CD4-positive, alpha-beta T cell treated with Interleukin-1 beta for 1 hour (primary cell): ENCODE measurements at places on chromosomes 6 and 20.

DNA sequence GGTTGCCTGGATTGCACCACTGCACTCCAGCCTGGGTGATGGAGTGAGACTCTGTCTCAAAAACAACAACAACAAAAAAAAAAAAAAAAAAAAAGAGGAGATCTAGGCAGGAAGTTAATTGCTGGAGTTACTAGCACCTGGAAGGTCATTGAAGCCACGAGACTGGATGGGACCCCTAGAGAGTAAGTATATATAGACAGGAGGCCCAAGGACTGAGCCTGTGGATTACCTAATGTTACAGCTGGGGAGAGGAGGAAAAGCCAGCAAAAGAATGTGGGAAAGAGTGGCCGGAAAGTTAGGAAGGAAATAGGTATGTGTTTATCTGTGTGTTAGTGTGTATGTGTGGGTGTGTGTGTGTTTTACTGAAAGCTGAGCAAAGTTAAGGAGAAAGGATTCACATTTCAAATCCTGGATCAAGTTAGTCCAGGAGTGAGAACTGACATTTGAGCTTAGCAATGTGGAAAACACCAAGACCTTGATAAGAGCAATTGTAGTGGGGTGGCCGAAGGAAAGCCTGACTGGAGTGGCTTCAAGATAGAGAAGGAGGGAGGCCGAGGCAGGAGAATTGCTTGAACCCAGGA, 38.4 kb downstream of the ANKRD6 start:
- DNase-seq, result no peak

- DNase-seq, result no peak
Measured at GRCh38 chr6:112560651-112561050, 213.5 kb downstream of the RFPL4B start.

DNA sequence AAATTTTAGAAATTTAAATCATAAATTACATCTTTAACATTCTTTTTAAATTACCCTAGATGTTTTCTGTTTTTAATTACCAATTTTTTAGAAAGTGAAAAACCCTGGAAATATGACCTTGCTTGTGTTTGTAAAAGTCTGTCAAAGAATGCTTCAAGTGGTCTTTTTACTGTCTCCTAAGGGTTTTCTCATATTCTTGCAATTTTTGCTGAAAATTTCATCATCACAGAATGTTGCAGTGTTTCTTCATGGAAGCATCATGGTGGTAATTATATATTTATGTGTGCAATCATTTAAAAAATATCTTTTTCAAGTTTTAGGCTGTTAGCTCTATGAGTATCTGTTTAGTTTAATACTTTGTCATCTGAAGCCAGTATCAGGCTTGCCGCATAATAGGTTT, 178.2 kb downstream of the HDGFL1 start:
- no peak for DNase-seq

DNA sequence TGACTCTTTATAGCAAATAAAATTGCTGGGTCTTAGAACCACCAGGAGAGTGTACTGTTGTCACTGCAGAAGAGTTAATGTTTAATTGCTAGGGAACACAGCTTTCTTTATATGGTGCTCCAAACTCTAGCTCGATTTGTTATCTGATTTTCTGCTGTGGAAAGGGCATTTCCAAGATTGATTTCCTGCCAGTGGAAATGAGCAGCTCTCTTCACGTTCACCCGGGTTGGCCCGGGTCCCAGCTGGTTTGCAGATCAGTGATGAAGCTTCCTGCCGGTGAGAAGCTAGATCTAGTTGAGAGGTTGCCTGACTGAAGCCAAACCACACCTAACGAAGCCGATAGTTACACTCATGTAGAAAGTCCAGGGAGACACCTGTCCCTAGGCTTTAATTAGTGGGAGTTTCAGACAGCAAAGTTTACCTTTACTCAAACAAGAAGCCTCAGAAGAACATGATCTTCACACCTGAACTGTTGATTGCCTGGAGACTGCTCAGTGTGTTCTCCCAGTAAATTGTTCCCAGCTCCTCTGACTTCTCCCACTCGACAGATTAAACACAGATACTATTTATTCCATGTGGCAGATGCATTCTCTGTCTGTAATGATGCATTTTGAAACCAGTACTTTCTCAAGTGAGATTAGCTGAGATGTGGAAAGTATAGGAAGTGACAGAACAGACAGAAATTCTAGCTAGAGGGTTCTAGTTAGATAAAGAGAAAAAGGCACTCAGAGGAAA, 27.8 kb downstream of the PAQR8 start:
- peak; percentile 50 for DNase-seq

DNA sequence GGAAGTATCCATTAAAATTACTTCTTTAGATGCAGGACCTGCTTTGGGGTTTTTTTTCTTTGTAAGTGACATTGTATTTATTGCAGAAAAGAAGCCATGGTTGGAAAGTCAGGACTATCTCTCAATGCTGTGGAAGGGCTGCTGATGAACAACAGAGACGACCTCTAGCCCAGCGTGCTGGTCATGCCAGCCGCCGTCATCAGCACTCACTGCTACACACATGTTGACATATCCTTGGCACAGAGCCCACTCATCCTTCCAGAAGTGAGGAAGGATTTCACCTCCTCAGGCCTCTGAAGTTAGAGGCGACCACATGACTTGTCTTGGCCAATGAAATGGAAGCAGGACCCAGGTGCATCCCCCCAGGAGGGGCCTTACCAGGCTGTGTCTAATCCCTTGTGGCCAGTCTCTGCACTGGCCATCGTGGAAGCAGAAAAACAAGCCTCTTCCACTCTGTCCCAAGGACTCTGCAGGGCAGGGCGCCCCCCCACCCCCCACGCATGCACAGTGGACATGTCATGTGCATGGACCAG, 343.5 kb downstream of the TAF4 start:
- DNase-seq, result no peak

DNA sequence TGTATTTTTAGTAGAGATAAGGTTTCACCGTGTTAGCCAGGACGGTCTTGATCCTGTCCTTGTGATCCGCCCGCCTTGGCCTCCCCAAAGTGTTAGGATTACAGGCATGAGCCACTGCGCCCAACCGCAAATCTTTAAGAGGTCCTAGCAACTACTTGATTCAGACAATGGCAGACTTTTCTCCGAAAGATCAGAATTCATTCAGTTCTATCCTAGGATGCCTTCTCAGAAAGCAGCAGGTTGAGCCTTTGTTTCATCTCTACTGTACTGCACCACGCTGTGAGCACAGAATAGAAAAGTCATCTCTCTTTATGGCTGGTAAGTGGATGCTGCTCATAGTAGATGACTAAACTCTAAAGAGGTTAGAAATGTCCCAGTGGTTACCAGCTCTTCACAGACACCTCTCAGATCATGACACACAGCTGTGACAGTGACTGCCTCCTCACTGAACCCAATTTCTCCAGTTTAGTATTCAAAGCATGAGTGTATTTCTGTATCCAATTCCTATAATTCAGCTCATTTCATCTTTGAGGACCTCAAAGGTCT, 6.0 kb upstream of the HSF2 start:
- no peak for DNase-seq

GRCh38 chr6:143368426-143368825, 82.1 kb downstream of the ADAT2 start:
- DNase-seq, result no peak

DNA sequence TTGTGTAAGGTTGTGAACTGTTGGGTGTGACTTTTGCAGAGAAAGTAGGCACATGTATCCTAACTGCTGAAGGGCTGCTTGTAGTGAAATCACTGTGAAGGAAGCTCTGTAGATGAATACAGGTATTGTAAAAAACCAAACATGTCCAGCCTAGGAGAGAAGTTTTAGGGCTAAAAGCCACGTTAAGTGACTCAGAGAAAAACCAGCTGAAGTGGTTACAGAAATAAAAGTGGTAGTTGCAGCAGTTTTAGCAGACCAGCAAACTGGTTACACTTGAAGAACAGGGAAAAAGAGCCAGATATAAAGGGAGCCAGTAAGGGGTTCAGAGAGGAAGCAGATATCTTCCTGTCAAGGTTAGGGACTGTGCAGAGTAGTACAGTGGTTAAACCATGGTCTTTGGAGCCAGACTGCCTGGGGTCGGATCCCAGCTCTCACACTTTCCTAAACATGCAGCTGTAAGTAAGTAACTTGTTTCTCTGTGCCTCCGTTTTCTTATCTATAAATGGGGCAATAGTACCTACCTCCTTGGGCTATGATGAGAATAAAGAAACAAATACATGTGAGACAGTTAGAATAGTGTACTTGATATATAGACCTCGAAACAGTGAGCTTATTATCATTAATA, 33.8 kb upstream of the RNF8 start:
- no peak for DNase-seq

- no peak for DNase-seq
Measured at GRCh38 chr20:44003609-44004008, 89.0 kb downstream of the TOX2 start.

- no peak for DNase-seq
Measured at GRCh38 chr6:36430351-36430750, 12.3 kb downstream of the PXT1 start.

GRCh38 chr6:32200711-32201475, 8.4 kb upstream of the GPSM3 start:
- DNase-seq, result no peak

DNA sequence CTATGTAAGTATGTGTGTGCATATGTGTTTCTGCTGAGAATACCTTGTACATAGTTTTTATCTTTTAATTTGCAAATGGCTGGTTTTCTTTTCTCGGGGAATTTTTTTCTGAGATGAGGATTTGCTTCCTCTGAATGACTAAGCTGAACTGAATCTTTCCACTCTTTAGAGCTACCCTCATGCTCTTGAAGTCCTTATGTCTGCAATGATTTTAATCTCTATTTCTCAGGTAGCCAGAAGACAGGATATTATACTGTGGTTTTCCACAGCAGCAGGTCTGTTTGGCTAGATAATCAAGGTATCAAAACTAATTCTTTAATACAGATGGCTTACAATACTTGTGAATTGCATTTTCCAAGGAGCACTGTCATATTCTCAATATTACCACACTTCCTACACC, 114.7 kb downstream of the PLCB1 start:
- DNase-seq, result no peak

DNA sequence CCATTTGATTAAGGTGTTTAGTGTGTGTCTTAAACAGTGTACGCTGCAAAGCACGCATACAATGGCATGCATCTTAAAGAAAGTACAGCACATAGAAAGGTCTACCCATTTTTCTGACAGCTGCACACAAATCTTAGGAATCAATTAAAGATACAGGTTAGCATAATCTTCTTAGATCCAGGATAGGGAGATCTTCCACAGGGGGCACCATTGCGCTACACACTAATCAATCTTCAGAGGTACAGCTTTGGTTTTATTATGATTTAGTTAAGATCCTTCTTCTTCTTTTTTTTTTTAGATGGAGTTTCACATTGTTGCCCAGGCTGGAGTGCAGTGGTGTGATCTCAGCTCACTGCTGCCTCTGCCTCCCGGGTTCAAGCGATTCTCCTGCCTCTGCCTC, 63.7 kb upstream of the BEND3 start:
- no peak for DNase-seq

- no peak for DNase-seq
Measured at GRCh38 chr6:90157441-90157840, 139.2 kb downstream of the BACH2 start.

DNA sequence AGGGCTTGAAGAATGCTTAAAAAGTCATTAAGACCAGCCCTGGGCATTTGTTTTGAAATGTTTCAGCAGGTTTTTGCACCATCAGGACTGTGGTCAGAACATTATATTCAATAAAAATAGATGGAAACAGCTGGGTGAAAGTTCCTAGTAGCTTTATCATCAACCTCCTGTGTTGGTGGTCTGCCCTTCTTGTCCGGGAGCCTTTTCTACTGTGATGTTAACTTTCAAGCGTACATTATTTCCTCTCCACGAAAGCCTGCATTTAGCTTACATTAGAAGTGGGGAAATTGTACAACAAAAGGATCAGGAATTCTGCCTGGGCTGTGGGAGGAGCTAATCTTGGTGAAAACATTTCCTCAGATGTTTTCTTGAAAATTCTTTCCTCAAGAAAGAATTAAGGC, 71.1 kb downstream of the LAMA4 start:
- no peak for DNase-seq

- DNase-seq, result no peak
Measured at GRCh38 chr6:1468126-1468525, 78.8 kb downstream of the FOXF2 start.

- no peak for DNase-seq
Measured at GRCh38 chr20:32663335-32664011, 10.3 kb downstream of the C20orf203 start.

DNA sequence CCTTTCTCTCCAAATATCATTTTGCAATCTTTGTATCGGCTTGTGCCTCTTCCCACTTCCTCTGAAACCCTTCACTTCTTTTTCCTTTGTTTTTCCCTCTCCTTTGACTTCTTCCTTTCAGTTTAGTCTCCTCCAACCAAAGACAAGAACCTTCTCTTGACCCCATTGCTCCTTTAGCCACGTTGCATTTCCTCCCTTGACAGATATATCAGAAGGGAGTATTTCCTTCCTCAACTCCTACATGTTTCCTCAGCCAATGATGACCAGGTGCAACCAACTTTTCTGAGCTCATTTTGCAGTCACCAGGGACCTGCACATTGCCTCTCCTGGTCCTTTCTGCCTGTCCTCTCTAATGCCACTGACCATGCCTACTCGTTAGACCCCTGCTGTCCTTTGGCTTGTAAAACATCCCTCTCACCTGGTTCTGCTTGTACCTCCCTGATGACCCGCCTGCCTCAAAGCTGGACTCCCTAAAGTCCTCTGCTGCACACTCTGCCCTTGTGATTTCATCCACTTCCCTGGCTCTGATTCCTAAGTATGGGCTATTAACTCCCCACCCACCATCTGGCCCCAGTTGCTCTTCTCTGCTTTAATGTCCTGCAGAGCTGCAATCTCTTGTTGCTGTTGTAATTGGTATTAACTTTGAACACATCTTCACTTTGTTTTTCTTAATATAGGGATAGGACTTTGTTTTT, 27.4 kb downstream of the SLC22A16 start:
- DNase-seq, result no peak

GRCh38 chr20:18857640-18858039, 44.1 kb downstream of the SCP2D1 start:
- no peak for DNase-seq

DNA sequence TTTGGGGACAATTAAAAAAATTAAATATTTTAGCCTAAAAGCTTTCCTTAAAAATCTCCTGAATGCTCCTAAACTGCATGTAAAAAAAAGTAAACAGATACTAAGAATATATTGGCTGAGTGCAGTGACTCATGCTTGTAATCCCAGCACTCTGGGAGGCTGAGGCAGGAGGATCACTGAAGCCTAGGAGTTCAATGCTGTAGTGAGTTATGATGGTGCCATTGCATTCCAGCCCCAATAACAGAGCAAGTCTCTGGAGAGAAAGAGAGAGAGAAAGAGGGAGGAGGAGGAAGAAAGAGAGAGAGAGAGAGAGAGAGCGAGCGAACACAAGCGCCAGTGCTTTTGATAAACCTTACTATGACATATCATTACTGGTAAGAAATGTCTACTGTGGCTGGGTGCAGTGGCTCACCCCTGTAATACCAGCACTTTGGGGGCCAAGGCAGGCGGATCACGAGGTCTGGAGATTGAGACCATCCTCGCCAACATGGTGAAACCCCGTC, 58.8 kb downstream of the FKBP5 start:
- DNase-seq, result no peak
